ENCODE measurements at places on chromosomes 1 and 21.
A peak's percentile ranks its signal among the peaks of the same experiment; 100 is the strongest.

GRCh38 chr1:201518071-201518470 is 11.1 kb upstream of the CSRP1 start:
- DNase-seq = no peak

GRCh38 chr1:192940658-192941057 is 118.5 kb downstream of the UCHL5 start:
- no peak for DNase-seq

DNA sequence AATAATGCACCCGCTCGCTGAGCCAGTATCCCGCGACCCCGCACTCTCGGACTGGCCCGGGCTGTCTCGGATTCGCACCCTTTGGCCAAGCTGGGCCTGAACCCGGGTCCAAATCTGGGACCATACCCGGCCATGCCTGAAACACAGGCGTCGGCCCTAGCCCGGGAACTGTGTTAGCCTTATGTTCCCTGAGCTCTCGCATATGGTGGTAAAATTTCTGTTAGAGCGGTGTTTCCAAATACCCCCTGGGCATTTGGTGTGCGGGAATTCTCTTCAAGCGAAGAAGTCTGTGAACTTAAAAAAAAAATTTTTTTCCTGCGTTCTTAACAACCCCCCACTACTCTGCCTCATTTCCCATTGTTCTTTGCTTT is 3.1 kb downstream of the RNF220 start:
- no peak for DNase-seq

- DNase-seq = peak; percentile 82
Observed at GRCh38 chr1:232477728-232478127, 152.2 kb downstream of the SIPA1L2 start.

DNA sequence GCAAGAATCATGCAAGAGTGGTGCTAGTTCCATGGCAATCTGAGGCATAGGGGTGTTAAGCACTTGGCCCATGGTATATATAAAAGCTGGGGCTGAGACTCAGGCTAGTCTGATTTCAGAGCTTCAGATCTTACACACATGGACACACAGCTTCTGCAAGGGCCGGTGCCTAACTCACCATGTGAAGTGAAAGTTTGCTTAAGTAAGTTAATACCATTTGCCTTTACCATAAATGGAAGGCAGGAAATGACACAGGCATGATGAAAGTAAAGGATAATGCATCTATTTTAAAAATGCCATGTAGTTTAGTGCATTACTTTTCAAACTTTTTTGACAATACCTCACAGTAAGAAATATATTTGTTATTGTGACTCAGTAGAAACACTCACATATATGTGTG is 122.6 kb downstream of the KCNJ6 start:
- peak; percentile 28 for DNase-seq

- DNase-seq = no peak
Observed at GRCh38 chr1:175508320-175509110, 234.9 kb downstream of the TNR start.

GRCh38 chr1:94069919-94070285 is 51.0 kb downstream of the ABCA4 start:
- peak; percentile 71 for DNase-seq

DNA sequence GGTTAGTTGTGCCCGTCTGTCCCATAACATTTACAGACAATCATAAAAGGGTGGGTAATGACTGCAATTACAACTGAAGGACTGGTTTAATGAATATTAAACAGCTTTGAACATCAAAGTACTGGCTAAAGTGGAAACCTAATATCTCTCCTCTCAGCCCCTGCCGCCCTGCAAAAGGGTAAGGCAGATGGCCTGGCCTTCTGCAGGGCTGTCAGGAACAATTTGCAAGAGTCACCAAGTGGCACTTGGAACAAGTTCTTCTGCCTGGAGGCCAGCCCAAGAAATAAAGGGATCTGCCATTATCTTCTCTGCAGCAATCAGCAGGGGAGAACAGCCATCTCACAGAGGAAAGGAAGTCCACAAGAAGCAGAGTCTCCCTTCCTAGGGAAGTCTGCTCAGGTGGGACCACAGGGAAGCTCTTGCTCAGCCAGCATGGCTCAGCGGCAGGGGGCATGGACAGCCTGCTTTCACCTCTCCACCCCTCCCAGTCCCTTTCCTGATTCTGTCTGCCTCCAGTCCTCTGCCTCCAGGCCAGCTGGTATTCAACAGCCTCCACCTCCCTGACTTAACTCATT is 96.1 kb downstream of the TRABD2B start:
- no peak for DNase-seq

DNA sequence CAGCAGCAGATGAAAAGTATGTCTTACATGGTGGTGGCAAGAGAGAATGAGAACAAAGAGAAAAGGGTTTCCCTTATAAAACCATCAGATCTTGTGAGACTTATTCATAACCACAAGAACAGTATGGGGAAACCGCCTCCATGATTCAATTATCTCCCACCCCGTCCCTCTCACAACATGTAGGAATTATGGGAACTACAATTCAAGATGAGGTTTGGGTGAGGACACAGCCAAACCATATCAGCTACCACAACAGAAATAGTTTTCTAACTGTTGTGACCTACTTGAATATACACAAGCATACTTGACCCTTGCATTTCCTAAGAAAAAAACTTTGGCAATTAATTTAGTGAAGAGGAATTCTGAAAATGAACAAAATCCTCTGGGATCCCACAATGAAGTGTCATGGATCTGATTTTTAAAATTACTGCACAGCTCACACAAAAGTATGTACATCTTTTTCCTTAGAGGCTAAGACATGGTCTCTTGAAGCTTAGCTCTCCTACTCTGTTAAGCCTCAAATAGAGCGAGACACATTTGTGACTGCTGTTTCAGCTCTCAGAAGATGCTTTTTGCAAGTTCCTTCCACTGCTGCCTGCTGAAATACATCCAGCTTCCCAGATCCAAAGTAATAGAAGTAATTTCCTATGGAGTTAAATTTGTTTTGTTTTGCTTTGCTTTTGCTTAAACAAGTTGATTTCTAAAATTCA is 265.8 kb downstream of the DPYD start:
- DNase-seq = no peak

- no peak for DNase-seq
Observed at GRCh38 chr1:62070384-62071011, 124.2 kb upstream of the L1TD1 start.

- no peak for DNase-seq
Observed at GRCh38 chr1:247111700-247112478, 7.7 kb upstream of the ZNF669 start.

GRCh38 chr21:34916446-34916845 is 132.7 kb downstream of the RUNX1 start:
- DNase-seq = no peak

- no peak for DNase-seq
Observed at GRCh38 chr1:20233866-20234265, 47.5 kb upstream of the PLA2G2C start.

DNA sequence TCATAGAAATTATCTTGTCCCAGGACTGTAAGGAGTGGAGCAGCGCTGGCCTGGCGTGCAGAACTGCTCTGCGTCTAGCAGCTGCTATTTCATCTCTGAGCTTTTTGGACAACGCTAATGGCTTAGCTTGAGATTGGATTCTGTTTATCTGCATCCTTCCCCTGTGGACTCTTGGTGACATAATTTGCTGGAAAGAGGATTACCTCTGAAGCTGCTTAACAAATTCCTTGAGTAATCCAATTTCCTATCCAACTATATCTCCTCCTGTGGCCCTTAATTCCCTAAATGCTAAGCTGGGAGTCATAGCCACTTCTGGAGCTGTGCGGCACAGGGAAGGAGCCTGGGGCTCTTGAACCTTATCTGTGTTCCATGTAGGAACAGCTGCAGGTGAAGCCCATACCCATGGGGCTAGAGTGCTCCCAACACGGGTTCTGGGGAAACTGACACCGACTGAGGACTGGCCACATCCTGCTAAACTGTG is 43.2 kb downstream of the IL6R start:
- DNase-seq = no peak

DNA sequence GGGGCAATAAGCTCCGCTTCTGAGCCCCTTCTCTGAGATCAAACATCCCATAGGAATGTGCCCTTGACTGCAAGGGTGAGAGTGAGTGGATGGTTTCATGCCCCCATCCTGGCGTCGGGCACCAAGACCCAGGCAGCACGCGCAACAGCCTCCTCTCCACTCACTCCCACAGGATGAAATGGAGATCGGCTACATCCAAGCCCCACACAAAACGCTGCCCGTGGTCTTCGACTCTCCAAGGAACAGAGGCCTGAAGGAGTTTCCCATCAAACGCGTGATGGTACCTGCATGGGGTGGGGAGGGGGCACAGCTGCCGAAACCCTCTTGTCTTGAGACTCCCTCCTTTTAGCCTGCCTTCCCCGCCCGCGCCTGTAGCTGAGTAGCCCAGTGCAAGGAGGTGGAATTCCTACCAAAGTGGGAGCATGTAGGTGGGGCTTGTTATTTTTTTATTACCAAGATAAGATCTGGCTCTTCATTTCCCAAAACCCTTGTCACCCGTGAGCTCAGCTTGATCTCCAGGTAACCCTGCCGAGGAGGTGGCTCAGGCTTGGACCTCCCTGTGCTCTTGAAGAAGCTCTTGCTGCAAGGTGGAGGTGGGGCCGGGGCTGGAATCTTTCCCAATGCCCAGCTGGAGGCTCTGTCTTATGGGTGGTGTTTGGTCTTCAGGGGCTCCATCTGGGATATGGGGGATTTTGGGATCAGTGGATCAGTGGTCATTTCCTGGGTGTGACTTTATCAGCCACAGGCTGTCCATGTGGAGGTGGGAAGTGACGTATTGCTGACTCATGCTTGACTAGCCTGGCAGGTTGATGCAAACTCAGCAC is 24.0 kb upstream of the PADI6 start:
- DNase-seq = peak; percentile 60

DNA sequence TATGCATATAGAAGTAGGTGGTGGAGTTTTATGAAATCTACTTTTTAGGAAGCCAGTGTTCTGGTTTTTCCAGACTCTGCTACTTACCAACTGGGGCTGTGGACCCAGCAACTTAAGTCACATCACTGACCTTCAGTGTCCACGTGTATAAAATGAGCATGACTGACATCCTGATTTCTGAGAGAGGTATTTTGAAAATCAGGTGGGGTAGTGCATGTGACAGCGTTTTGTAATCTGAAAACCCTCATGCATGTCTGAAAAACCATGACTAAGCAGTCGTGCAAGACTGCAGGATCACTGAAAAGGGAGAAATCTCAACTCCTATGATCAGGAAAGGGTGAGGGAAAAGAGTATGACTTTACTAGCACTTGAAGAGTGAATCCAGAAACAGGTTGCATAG is 26.1 kb downstream of the CR1L start:
- DNase-seq = no peak

DNA sequence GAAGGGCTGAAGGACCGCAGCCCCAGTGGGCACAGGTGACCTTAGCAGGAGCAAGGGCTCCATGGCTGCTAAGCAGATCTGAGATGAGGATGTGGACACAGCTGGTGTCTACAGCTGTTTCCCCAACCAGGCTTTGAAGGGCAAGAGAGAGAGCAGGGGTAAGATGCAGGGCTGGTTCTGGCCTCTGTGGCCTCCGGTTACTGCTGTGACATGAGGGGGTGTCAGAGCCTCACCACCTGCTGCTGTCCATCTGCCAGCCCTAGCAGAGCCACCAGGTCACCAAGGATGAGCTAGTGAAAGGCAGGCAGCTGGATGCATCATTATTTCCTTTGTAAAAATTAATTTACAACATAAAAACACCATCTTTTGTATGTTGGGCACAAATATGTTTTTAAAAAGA is 33.4 kb downstream of the OBSCN start:
- DNase-seq = no peak

- DNase-seq = peak; percentile 60
Observed at GRCh38 chr1:35557118-35557610, at the start of gene KIAA0319L. Gene KIAA0319L (minus strand): TSS chr1:35557403. CDS start chr1:35554491, 2,912 bp downstream.

DNA sequence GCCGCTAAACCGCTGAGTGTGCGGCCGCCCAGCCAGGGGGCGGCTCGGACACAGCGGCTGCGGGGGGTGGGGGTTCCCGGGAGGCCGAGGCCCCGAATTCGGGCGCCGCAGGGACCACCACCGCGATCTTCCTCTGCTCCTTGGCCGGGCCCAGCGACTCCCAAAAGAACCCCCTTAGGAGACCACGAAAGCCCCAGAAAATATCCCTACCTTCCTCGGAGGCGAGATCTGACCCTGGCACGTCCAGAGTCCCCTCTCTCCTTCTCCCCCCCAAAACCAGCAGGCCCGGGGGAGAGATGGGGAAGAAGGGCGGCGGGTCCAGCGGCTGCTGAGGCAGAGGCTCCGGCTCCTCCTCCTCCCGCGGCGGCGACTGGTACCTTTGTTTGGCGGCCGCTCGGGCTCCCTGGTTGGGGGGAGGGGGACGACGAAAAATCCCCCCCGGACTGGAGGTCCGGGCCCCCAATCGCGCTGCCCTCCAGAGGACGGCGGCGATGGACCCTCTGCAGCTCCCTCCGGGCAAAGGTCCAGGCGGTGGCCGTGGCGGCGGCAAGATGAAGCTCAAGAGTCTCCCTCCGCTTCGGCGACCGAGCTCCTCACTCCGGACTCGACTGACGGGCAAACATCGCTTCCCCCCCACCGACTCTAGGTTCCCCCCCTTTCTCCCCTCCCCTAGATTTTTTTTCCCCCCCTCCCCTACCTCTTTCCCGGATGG is at the start of gene ARID4B:
TSS of gene ARID4B (minus strand) at position 621 of the 712 bp plus-strand sequence. CDS start 1,260 bp downstream, outside the sequence.
- peak; percentile 6 for DNase-seq

DNA sequence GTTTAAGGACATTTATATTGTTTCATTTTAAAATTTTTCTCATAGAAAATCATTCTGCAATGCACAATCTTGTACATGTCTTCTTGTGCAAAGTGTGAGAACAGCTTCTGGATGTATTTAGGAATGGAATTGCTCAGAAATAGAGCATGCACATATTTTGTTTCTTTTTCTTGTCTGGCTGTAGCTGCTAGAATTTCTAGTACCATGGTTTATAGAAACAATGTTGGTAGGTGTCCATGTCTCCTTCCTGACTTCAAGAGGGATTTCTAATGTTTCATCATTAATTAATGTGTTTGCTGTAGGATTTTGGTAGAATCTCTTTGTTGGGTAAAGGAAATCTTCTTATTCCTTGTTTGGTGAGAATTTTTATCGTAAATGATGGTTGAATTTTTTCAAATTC is 99.0 kb downstream of the RYR2 start:
- no peak for DNase-seq

GRCh38 chr1:171787686-171788480 is 6.4 kb downstream of the METTL13 start:
- DNase-seq = no peak

- no peak for DNase-seq
Observed at GRCh38 chr1:156901966-156902915, 8.7 kb downstream of the PEAR1 start.
